ENCODE measurements at places on chromosomes 6 and 20.

- DNase-seq = no peak
Observed at GRCh38 chr20:62598761-62599194, 43.5 kb upstream of the SLCO4A1 start.

DNA sequence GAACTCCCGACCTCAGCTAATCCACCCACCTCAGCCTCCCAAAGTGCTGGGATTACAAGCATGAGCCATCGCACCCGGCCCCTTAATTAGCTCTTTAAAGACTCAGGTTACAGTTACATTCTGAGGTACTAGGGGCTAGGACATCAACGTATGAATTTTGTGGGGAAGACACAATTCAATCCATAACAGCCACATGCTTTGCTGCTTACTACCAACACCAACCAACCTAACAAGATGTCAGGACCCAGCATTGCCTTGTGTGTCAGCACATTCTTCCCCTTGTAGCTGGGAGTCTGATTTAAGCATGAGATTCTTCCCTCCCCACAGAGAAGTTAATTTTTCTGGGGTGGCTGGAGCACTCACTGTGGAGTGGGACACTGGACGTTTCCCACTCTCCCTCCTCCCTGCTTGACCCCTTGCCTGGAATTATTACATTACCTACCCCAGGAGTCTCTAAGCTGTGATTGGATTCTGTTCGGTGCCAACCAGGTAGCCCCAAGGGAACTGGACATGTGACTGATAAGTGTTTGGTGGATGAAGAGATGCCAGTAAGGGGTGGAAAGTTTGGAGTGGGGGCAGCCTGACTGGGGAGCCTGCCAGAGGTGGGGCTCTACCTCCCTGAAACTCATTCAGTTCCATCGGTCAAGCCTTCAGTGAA, 5.6 kb upstream of the PXMP4 start:
- DNase-seq = no peak

DNA sequence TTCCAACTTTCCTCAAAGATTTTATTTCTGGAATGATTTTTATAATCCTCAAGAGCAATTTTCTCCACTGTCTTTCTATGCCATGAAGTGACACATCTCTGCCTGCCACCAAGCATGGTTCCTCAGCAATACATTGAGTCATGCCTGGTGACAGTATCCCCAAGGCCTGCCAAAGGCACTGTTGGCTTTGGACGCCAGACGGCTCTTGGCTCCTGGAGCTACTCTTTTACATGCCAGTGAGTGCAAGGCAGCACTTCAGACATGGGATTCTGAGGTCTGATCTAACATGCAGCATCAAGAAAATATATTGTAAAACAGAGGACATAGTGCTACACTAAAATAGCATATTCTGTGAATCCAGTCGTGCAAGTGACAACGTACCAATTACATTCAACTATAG, 20.1 kb upstream of the PLEKHG1 start:
- DNase-seq = no peak

GRCh38 chr6:14500809-14501208, 383.2 kb downstream of the CD83 start:
- no peak for DNase-seq

DNA sequence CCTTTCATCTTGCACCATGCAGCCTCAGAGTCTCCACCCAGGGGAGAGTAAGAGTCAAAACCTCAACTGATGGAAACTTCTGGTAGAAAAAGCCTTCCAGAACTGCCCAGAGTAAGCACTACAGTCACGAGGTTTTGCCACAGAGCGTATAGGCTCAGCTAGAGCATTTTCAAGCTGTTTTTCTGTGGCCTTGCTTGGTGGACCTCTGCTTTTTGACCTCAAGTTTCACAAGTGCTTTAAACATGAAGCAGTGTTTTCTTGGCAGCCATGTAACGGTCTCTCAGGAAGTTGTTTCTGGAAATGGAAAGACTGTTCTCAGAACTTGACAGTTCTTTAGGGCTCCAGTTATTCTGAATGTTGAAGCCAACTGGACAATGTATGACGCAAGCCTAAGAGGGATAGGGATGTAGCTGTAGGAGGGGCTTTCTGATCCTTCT, 146.5 kb downstream of the ZDHHC14 start:
- no peak for DNase-seq

DNA sequence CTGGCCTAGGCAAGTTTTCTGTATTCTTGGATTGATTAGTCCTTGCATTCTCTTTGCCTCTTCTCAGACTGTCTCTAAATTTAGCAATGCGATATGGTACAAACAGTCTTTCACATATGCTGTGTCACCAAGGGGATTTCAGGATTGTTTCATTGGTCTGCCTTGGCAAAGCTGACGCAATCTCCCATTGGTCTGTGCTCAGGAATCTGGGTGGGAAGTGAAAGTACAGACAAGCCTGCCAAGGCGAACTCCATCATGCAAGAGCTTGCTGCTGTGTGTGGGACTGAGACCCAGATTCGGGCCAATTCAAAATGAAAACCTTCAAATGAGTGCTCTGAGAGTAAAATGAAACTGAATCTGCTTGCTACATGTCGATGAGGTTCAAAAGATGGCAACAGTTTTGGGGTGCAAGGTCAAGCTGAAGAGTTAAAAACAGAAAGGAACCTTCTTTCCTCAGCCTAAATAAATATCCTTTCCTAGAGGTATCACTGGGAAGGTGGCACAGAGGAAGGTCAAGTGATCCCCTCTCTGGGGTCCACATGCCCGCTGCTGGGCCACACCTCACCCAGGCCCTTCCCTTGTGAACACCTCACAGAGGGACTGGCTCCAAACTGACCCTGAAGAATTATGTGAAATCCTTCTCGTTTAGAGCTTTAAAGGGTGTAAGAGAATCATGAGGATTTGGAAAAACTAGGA, 198.8 kb upstream of the PREP start:
- peak; percentile 1 for DNase-seq

DNA sequence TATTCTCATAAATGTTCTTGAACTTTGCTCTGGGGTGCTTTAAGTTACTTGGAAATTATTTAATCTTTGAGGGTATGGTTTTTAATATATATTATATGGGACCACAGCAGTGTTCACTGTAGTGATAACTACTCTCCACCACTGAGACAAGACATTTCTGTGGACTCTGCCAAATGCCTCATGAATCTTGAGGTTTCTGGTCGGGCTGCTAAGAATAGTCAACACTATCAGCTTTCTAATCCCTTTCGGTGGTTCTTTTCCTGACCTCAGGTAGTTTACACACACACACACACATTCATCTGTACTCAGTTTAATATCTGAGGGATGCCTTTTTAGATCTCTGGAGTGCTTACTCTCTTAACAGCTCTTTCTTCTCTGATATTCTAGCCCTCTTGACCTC, 500.7 kb downstream of the MAFB start:
- no peak for DNase-seq

DNA sequence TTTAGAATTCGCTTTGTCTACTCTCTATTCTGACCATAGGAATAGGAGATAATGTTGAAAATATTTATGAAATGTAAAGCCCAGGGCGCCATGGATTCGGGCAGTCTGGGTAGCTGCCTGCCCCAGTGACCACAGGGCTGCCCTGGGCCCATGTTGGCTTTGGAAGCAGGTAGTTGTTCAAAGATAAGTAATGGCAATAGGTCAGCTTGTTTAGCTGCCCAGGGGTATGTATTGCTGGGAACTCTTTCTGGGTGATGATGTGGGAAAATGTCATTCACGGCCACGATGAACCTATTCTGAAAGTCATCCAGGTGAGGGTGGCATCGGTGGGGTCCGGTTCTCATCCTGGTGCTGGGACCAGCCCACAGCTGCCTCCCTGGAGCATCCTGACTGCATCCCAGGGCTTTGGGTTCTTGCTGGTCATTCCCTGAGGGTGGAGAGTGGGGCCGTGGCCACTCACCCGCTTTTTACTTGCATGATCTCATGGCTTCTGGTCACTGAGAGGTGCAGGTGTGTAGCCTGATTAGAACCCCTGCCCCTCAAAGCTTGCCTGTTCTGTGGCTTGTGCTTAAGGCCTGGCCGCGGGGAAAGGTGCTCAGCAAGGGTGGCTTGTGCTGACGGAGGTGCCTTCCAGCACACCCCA, 102.8 kb downstream of the ERMARD start:
- no peak for DNase-seq

GRCh38 chr6:50539447-50539846, 173.9 kb upstream of the TFAP2D start:
- DNase-seq = no peak

Measured in stimulated activated CD8-positive, alpha-beta memory T cell treated with anti-CD3 and anti-CD28 coated beads, Interleukin-4, amount 100 ng/mL, for 4 hours (primary cell).